Astrocyte of the spinal cord (primary cell): ENCODE measurements at places on chromosomes 1 and 21.

DNA sequence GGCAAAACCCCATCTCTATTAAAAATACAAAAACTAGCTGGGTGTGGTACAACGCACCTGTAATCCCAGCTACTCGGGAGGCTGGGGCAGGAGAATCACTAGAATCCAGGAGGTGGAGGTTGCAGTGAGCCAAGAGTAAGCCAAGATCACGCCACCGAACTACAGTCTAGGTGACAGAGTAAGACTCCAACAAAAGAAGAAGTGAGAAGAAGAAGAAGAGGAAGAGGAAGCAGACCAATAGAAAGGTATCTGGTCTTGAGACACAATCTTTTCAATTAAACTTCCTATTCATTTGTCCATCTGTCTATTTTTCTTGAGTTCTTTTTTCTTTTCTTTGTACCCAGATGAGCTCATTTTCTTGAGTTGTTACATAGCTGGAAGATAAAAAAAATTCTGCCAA, 55.7 kb upstream of the ACADM start:
- no peak for DNase-seq

DNA sequence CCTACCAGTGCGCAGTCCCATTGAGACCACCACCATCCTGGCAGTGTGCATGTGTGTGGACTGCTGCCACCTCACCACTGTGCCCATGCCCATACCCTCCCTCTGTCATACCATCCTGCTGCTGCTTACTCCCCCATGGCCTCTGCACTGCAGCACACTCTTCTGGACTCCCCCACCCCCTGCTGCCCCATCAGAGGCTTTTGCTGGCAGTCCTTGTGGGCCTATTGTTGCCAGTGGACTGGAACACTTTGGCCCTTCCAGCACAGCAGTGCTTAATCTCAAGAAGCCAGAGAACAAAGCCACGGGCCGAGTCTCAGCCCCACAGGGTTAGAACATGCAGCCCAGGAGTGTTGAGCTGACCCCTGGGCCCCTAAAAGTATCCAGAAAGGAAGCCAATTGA, 41.9 kb upstream of the IVNS1ABP start:
- no peak for DNase-seq

GRCh38 chr1:206012086-206012859, 9.1 kb upstream of the RAB7B start:
- no peak for DNase-seq

DNA sequence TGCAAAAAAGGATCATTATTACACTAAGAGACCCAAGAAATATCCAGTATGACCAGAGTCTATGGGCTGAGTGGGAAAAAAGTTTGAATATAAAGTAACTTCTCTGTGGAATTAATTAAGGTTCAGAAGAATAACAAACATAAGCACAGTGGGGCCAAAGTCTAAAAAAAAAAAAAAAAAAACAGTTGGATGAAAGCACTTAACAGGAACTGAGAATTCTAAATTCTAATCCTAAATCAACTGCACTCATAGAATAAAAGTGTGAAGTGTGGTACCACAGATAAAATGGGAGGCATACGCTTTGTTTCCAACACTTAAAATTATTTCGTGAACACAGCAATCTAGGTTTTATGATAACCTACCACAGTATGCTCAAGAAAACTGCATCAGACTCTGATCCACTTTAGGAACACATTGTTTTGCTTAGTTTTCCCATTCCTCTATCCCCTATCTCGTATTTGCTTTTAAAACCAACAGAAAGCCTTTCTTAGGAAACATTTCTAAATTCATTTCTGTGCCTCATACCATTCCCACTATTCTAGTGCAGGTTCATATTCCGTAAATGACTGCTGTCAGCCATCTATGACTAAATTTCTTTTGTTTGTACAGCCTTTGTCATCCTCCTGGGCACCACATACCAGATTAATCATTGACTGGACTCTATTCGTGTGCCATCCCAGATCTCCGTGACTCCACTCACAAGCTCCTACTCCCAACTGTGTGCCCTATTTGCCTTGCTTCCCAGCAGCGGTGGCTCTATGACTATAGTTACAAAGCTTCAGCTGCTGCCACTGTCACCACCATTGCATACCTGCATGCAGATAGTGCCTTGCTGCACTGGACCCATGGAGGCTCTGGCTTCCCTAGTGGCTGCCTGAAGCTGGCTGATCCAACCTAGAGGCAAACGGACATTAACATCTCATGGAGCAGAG, 24.9 kb downstream of the CHML start:
- DNase-seq = no peak

DNA sequence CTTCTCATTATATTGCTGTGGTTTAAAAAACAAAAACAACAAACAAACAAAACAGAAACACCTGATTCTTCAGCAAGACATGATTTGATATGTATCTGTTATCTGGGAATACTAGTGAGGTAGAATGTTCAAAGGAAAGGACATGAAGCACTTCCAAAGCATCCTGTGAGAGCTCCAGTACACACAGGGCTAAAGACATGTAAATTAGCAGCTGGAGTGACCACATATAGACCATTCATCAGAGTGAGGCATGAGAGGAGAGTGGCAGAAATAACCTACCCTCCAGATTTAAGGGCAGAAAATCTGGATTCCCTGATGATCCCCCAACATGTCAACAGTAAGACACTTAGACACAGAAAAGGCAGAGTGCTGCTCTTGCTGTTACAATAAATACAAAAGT, 260.5 kb upstream of the CHRM3 start:
- no peak for DNase-seq

GRCh38 chr1:21926814-21927532, 10.1 kb downstream of the HSPG2 start:
- no peak for DNase-seq

GRCh38 chr1:208272713-208273112, 28.5 kb upstream of the PLXNA2 start:
- DNase-seq = no peak

DNA sequence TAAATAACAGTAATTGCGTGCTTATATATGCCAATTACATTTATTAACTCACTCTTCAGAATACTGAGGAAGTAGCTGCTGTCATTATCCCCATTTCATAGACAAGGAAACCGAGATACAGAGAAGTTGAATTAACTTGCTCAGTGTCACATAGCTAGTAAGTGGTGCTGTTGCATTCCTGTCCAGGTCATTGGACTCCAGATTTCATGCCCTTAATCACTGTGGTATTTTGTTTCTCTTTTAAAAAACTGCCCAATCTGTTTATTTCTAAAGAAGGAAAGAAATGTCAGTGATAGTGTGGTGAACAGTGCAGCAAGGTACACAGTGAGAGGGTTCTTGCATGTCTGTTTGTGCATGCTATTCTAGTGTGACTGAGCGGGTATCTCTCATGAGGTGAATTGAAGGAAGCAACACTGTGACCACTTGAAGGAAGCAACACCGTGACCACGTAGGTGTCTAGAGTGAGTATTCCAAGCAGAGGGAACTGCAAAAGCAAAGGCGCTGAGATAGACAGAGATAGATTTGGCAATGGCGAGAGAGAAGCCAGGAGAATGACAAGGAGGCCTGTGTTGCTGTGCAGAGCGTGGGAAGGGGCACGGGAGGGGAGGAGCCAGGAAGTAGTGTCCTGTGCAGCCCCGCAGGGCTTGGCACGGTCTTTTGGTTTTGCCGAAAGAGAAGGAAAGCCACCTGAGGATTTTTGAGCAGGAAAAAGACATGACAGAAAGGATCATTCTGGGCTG, 95.9 kb downstream of the CAMTA1 start:
- DNase-seq = peak; percentile 13

GRCh38 chr1:204147406-204148383, 4.1 kb downstream of the ETNK2 start:
- no peak for DNase-seq

- DNase-seq = no peak
Observed at GRCh38 chr1:7705048-7705907, 65.8 kb upstream of the VAMP3 start.

GRCh38 chr1:115217150-115218033, 120.7 kb downstream of the NGF start:
- DNase-seq = no peak

- no peak for DNase-seq
Observed at GRCh38 chr21:33051925-33052324, 18.0 kb upstream of the OLIG1 start.
